GM23248 (cell line): ENCODE measurements at places on chromosomes 1 and 21. TPM values are rescaled to one million over a fixed set of nuclear protein-coding genes. Genes with fewer than 3 reads are reported as not detected.

DNA sequence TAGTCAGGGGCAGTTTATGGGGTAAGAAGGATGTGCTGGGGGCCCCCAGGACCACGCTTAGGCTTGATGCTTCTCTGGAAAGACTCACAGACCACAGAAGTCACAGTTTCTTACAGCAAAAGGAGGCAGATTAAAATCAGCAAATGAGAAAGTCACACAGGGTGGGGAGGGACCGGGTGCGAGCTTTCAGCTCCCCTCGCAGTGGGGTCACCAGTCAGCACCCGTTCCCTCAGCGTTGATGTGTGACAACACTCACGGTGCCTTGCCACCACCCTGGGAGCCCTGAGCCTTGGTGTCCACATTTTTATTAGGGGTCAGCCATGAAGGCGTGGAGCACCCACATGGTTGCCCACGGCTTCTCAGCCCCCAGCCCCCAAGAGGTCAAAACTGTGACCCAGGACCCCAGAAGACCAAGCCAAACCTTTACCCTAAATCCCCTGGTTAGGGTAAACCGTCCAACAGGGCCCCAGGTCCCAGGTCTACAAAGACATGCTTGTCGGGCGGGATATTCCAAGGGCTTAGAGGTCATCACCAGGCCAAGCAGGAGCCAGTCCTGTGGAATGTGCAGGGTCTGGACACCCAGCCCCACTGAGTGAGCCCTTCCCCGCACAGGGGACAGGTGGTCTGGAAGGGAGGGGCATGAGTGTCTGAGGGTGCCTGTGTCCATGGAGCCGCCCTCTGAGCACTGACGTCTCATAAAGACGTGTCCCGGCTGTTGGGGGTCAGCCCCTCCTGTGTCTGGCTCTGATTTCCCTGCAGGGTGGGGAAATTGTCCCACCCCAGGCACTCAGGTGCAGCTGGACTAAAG lies 64.5 kb upstream of the ABCG1 start:
- H3K27me3 ChIP-seq, result peaks cover 15% of the 10 kb centered on the region
- no peak overlapping the region for H3K27ac ChIP-seq
- no peaks in the 10 kb centered on the region for H3K36me3 ChIP-seq
- H3K4me1 ChIP-seq, result no peaks in the 10 kb centered on the region

- no peak for DNase-seq
- H3K4me1 ChIP-seq, result no peaks in the 10 kb centered on the region
- H3K27ac ChIP-seq, result no peak overlapping the region
- no peaks in the 10 kb centered on the region for H3K36me3 ChIP-seq
- no peaks in the 10 kb centered on the region for H3K27me3 ChIP-seq
These were observed 117.0 kb downstream of the CLEC20A start for GRCh38 chr1:178379807-178380206.

The MEX3A gene
- total RNA-seq, result 0.13 and 0.22 TPM in 2 replicates

- H3K36me3 ChIP-seq, result no peaks in the 10 kb centered on the region
- H3K4me1 ChIP-seq, result peaks cover 4% of the 10 kb centered on the region; the same call in 1 of the 2 replicates
- no peaks in the 10 kb centered on the region for H3K27me3 ChIP-seq
- H3K4me3 ChIP-seq, result no peak overlapping the region
These were observed 193.0 kb downstream of the HLX start for GRCh38 chr1:221072214-221072613.

DNA sequence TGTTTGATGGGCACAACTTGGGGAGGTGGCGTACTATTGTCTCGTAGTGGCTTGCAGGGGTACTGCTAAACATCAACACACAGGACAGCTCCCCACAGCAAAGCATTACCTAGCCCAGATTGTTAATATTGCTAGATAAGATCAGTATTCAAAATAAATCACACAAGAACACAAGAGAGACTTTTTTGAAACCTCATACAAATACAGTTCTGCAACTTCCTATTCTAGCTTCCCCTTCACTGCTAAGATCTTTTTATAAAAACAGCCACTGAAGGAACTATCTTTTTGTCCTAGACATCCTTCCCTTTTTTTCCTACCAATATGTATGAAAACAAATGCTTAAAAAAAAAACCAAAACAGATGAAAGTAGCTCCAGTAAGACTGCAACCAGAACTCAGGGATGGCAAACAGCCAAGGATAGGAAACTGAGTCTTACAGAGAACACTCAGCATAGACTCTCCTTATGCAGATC lies 137.8 kb upstream of the KRTAP19-8 start:
- no peaks in the 10 kb centered on the region for H3K36me3 ChIP-seq
- no peak for DNase-seq
- H3K4me1 ChIP-seq, result no peaks in the 10 kb centered on the region
- no peak overlapping the region for H3K4me3 ChIP-seq
- no peak overlapping the region for H3K27ac ChIP-seq
- no peaks in the 10 kb centered on the region for H3K27me3 ChIP-seq

DNA sequence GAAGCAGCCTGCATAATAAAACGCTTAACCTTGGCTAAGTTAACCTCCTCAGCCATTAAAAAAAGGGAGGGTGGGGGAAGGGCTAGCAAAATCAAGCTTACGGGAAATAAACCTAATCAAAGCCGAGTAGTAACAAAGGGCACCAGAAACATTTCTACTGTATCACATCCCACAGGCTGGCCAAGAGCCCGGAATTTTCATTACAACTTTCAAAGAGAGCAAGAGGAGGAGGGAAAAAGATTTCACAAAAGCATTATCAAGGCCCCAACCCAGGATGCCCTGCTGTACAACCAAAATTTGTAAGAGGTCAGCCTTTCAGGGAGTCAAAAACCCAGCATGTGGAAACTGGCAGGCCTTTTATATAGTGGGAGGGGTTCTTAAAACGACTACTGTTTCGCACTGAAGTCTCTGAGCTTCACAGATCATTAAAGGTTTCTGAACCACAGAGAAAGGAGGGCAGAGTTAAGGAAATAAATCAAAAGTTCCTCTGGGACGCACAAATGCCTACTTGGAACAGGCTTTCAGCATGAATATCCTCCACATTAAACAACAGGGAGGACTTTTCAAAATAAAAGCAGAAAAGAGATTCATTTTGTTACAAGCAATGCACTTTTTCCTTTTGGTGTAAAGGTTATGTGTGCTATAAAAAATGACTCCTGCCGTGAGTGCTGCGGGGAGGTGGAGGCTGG lies 90.4 kb downstream of the SLC45A1 start:
- H3K27me3 ChIP-seq, result no peaks in the 10 kb centered on the region
- DNase-seq, result peak; percentile 80
- H3K36me3 ChIP-seq, result peaks cover 15% of the 10 kb centered on the region; the same call in 1 of the 2 replicates
- H3K4me1 ChIP-seq, result peaks cover 61% of the 10 kb centered on the region
- peak overlapping the region; percentile 19 for H3K4me3 ChIP-seq
- H3K27ac ChIP-seq, result peak overlapping the region; percentile 80
